ENCODE measurements at places on chromosomes 16 and 17.

- DNase-seq, result no peak
Measured at GRCh38 chr17:7233701-7234082, 625 bp downstream of the DVL2 start.

- no peak for DNase-seq
Measured at GRCh38 chr17:68505951-68506350, 6.3 kb upstream of the PRKAR1A start.

GRCh38 chr17:63646488-63646806 lies 24.2 kb downstream of the MAP3K3 start:
- no peak for DNase-seq

- no peak for DNase-seq
Measured at GRCh38 chr16:3734758-3735221, 17.5 kb upstream of the TRAP1 start.

- DNase-seq, result no peak
Measured at GRCh38 chr17:59786536-59787319, 79.3 kb downstream of the VMP1 start.

DNA sequence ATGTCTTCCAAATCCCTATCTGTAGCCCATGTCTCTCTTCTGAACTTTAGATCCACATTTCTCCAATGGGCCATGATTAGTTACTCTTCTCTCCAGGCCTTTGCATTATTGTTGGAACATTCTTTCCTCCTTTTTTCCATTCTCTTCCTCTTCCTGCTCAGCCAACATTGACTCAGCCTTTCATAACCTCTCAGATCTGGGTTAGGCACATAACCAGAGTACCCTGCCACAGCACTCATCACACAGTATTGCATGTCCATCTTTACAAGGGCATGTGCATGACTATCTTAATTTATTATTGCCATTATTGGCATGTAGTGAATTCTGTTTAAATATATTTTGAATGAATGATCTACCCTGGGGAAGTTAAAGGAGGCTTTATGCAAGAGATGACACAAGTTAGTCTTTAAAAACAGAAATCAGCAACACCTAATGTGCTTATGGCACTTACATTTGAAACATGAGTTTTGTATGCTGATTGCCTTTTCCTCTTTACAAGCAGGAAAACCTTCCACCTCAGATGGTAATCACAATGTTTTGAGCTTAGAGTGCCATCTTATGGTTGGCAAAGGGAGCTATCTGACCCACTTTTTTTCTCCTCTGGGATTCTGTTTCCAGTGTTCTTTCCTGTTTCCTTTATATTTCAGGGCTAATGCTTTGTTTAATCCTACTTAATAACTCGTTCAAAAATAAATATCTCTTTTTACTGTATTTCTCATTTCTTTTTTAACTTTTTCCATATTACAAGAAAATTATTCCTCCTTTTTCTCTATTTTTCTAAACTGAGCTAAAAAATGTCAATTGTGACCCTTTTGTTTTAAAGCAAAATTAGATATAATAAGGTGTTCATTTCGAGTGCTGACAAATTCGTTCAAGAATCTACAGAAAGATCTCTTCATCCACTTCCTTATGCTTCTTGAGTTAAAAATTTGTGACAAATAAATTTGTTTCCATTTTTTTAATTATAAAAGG lies 151.0 kb upstream of the RBL2 start:
- peak; percentile 8 for DNase-seq

- DNase-seq, result peak; percentile 86
Measured at GRCh38 chr16:31010585-31011325, at the start of gene STX1B. STX1B (minus strand) TSS chr16:31010638; CDS start chr16:31010396, 242 bp downstream.

DNA sequence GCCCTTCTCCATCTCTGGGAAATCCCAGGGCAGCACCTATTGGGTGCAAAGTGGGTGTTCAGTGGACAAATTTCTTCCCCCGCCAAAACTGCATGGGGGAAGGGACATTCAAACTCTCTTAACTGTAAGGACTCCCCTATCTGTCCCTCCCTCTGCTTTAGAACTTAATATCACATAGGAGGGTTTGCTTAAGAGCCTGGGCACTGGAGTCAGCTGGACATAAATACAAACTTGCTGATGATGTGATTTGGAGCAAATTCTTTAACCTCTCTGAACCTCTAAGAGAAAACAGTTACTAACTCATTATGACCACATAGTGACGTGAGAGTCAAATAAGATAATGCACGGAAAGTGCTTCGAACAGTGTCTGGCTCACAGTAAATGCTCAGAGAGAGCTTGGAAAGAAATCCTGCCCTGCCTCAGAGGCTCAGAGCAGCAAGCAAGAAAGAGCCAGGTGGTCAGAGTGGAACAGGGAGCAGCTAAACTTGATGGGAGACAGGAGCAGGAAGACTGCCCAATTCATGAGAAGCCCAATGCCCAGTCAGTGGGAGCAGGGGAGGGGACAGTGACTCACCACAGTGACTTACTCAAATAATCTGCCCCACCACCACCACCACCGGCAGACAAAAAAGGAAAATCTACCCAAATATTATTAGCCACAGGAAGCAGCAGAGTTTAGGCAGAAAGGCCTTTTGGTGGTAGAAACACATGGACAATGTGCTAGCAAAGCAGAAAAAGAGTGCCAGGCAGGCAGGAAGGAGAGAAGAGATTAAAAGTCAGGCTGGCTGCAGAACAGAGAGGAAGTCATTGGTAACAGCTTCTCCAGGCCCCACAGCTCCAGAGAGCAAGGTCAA lies 23.9 kb upstream of the CCL1 start:
- DNase-seq, result no peak

DNA sequence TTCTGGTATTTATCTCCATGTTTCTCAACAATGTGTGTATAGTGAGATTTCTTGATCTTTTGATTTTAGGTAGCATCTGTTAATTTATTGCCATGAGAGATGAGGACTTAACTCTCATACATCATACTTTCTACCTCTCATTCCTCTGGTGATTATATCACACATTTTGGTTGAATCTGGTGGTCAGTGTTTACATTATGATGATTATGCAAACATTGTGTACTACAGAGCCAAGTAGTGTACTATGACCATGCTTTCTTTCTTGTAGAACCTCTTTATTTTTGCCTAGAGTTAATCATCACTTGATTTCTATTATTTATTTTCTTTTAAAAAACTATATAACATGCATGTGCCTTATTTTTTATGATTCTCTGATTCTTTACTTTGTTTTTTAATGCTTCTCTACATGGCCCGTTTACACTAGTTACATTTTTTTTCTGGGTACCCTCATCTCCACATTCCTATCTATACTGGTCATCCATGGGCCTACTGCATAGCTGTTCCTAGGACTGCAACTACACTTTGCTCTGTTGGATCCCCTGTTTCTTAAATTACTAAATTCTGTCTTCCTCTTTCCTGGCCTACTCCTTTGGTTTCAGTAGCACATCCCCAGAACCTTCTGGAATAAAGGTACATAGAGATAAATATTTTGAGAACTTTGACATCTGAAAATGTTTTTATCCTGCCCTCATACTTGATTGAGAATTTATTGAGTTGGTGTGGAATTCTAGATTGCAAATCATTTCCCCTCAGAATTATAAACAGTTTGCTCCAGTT lies 63.0 kb upstream of the LRRC37A3 start:
- no peak for DNase-seq

DNA sequence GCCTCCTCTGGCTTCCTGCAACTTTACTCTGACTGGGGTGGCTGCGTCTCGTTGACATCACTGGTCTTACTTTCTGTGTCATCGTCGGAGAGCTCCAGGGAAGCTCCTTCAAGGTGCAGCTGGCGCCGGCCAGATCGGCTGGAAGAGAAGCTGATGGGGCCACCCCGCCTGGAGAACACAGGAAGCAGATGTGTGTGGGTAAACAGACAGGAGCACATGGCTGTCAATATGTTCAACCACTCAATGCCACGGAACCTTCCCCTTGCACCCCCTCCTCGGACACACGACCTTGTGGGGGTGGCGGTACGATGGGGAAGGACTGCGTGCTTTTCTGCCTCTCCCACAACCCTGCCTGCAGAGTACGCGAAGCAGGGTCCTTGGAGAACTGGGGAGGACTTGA lies 40.1 kb downstream of the NDEL1 start:
- DNase-seq, result no peak

DNA sequence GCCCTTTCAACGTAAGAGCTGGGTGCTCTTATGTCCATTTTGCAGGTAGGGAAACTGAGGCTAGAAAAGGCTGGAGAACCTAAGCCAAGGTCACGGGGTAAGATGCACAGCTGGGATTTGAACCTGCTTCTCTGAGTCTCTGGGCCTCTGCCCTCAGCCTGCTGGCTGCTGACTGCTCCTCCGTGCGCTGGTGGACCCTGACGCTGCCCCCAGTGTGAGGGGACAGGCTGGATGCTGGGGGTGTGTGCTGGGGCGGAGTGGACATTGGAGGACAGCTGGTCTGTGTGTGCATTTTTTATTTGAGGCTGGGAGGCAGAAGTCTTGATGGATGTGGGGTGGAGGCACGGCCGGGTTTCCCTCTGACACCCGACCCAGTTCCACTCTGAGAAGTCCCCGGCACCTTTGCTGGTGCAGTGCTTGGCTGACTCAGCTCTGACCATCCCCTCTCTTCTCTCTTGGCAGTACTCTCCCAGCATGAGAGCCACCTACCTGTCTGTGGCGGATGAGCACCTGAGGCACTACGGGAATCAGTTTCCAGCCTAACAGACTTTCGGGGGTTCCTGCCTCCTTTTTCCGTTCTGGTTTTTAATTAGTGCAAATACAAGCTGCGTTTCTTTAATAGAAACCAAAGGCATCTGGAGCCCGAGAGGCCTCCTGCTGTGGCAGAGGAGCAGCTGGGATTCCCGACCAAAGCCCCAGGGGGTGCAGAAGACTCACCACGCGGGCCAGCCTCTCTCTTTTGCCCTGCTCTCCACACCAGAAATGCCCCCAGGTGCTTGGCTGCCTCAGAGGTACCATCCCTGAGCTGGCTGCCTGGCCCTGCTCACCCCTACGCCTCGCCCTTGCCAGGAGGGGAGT lies 14.1 kb upstream of the DNAI2 start:
- DNase-seq, result peak; percentile 87

- DNase-seq, result no peak
Measured at GRCh38 chr16:80085606-80086005, 455.2 kb upstream of the DYNLRB2 start.

DNA sequence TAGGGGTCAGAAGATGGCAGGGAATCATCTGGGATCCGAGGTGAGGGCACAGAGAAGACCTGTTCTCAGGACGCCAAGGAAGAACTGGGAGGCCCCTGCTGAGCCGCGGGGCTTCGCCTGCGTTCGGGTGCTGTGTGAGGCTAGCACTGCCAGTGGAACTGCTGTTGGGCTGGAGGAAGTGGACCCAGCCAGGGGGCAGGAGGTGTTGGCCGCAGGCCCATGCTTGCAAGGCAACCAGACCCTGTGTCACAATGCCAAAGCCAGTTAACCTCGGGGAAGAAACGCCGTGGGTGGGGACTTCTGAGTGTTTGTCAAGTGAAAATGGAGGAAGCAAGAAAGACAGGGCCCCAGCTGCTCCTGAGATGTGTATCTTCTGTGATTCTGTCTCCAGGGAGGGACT lies 185.5 kb downstream of the LGALS9B start:
- DNase-seq, result peak; percentile 18

- DNase-seq, result no peak
Measured at GRCh38 chr17:82806645-82807044, 33.2 kb downstream of the ZNF750 start.

DNA sequence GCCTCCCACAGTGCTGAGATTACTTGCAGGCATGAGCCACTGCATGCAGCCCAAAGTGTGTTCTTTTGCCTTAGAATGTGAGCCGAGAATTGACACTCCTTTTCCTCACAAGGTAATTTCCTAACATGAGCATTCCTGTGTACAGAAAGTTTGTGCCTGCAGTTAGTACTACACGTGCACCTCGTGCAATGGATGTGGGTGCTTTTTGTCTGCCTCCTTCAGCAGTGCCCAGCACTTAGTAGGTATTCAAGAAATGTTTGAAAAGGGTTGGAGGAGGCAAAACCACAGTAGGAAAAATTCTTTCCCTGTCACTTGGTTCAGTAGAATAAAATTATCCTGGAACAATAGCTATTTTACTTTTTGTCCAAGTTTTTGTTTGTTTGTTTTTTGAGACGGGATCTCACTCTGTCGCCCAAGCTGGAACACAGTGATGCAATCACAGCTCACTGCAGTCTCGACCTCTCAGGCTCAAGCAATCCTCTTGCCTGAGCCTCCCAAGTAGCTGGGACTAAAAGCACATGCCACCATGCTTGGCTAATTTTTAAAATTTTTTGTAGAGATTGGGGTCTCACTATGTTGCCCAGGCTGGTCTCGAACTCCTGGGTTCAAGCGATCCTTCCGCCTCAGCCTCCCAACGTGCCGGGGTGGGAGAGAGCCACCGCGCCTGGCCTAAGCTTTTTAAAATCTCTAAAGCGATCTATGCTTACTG lies 2.4 kb downstream of the NDE1 start:
- DNase-seq, result no peak

GRCh38 chr16:73848993-73849392 lies 447.6 kb upstream of the PSMD7 start:
- DNase-seq, result no peak

- DNase-seq, result no peak
Measured at GRCh38 chr16:4182581-4183236, 59.2 kb downstream of the SRL start.

DNA sequence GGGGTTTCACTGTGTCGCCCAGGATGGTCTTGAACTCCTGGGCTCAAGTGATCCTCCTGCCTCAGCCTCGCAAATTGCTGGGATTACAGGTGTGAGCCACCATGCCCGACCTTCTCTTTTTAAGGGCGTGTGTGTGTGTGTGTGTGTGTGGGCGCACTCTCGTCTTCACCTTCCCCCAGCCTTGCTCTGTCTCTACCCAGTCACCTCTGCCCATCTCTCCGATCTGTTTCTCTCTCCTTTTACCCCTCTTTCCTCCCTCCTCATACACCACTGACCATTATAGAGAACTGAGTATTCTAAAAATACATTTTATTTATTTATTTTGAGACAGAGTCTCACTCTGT lies 3.9 kb downstream of the STH start:
- DNase-seq, result no peak

- DNase-seq, result no peak
Measured at GRCh38 chr17:36791942-36792475, 145.3 kb upstream of the LHX1 start.

- DNase-seq, result no peak
Measured at GRCh38 chr17:6596081-6596480, 39.7 kb upstream of the PITPNM3 start.

DNA sequence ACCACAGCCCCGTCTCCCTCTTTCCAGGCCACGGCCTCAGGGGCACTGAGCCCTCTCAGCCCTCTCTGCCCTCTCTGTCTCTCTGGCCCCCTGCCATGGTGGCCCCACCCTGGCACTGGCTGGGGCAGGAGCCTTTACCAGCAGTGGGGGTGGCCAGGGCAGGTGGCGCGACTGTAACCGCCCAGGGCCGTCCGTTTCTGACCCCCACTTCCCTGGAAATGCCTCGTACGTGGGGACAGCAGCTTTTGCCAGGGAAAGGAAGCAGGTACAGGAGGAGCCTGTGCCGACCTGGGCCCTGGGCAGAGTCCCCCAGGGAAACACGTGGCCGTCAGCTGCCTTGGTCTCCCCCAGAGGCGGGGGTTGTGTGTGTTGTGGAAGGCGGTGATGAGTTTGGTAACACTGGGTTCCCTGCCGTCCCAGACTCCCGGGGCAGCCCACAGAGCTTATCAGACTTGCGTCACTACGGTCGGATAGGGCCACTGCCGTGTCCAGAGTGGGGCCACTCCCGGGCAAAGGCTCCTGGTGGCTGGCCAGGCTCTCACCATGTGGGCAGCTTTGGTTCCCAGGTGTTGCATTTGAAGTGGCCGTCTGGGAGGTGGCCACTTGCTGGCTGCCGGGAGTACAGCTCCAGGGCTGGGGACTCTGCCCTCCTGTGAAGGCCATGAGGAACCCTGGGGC lies 249.3 kb upstream of the CIBAR2 start:
- no peak for DNase-seq

GRCh38 chr17:38613981-38614779 lies 8.4 kb upstream of the SRCIN1 start:
- no peak for DNase-seq

GRCh38 chr16:67184995-67185650 lies 1.4 kb upstream of the MATCAP1 start:
- DNase-seq, result peak; percentile 80
